ENCODE measurements at places on chromosomes 7 and 10.

DNA sequence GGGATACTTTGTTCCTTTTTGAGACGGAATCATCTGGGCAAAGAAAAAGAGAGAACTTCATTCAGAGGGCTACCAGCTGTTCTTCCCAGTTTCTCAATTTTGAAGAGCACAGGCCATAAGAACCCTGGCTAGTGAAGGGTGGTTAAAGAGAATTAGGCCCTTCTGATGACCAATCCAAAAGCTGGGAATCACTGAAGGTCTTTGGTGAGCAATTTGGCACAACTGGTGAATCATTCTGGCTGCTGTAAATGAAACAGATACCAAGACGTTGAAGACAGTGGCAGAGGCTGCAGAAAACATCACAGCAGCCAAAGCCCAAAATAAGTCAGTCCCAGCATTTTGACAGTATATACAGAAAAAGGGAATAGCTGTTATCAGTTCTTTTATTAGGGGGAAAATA lies 5.1 kb downstream of the RAPGEF5 start:
- DNase-seq: no peak

DNA sequence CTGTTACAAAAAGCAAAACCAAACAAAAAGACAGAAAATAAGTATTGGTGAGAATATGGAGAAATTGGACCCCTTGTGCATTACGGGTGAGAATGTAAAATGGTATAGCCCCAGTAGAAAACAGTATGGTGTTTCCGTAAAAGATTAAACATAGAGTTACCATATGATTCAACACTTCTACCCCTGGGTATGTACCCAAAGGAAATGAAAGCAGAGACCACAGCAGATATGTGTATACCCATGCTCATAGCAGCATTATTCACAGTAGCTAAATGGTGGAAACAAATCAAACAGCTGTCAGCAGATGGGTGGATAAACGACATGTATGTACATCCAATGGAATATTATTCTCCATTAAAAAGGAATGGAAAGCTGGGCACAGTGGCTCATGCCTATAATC lies 42.4 kb downstream of the STARD3NL start:
- DNase-seq: no peak

DNA sequence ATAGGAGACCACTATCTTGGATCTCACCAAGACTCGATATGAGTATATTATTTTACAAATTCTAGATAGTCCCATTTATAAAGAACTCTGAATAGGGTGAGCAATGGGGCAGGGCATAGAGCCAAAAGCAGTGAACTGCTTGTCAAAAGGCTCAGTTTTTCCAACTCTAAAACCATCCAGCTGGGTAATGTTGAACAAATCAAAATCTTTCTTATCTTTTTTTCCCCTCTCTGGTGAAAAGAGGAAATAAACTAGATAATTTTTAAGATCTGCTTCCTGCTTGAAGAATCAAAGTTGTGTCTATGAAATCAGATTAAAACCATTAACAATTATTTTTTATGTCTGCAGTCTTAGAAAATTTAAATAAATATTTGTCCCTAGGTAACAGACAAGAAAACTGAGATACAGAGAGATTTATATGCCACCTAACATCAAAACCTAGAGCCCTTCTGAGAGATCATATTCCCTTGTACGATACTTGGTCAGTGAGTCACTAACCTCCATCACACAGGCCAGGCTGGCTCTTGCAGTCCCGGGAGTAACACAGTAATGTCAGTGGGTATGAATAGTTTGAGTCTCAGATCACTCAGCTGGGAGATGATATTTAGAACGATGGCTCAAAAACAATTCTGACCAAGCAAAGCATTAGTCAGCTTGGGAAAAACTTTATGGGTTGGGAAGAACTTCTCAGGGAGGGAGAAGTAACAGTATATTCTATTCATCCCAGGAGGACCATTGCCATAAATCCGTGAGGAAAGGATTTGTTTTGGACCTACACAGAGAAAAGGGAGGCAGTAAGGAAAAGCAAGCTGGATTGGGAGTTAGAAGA lies 178.8 kb downstream of the REEP3 start:
- DNase-seq: peak; percentile 98

DNA sequence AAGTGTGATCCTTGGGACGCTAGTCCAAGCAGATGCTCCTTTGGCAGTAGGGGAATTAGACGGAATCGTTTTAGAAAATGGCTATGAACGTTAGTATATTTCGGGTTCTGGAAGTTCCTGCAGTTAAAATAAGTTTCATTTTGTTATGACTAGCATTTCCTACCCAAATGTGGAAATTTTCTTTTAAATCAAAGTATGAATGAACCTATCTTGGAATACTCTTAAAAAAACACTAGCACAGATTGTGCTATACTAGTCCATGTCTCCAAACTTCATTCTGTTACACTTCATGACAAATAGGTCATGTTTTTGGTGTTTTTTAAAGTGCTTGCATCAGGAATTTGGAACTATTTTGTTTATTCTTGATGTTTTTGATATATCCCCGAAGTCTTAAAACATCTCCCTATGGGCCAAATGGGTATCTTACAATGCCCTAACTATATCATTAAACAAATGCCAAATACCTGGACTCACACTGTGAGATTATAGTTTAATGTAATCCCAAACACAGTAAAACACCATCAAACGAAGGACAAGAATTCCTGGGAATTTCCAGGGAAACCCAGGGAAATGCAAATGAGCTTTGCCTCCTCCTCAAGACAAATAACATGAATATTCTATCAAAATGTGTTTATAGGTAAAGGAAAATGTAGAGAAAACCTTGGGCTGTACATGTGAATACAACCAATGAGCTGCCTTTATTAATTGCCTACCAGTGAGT lies 75.9 kb upstream of the PTPRZ1 start:
- DNase-seq: no peak

DNA sequence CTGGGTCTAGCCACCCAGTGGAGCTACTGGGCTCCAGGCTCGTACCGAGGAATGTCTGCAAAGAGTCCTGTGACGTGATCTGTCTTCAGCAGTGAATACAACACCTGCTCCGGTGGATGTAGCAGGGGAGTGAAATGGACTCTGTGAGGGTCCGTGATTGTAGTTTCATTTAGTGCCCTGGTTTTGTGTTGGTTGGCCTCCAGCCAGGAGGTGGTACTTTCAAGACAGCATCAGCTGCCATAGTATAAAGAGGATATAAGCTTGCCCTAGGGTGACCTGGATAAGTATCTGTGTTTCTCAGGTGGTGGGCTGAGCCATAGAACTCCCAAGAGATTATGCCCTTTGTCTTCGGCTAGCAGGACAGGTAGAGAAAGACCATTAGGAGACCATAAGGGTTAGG lies 24.6 kb upstream of the WNT2 start:
- no peak for DNase-seq

DNA sequence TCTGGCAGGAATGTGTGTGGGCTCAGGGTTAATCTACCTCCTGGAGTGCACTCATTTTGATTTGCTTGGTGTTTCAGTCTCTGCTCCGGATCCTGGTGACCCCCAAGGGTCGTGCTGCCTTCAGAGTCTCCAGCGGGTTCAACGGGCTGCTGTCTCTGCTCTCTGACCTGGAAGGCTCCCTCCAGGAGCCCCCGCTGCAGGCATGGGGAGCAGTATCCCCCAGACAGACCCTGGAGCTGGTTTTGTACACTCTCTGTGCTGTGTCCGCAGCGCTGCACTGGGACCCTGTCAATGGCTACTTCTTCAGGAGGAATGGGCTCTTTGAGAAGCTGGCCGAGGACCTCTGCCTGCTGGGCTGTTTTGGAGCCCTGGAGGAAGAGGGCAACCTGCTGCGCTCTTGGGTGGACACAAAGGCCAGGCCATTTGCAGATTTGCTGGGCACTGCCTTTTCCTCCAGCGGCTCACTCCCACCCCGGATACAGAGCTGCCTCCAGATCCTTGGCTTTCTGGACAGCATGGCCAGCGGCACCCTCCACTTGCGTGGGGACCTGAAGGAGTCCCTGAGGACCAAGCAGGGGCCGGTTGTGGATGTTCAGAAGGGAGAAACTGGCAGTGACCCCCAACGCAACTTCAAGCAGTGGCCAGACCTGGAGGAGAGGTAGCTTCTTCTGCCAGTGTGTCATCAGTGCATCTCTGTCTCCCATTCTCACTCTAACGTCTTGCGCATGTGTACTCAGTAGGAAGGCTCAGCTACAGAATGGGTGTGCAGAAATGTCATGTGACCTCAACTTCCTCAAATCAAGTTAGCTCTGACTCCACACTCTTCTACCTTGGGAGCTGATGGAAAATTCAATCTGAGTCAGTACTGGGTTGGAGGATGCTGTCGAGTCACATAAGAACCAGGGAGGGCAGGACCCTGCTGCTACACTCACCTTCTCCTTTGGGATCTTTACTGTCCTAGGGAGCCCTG lies 58.5 kb downstream of the WDFY4 start:
- no peak for DNase-seq

GRCh38 chr10:72417971-72418370 lies 63.3 kb upstream of the DNAJB12 start:
- DNase-seq: no peak

GRCh38 chr7:88226886-88227516 lies 7.2 kb upstream of the SRI start:
- peak; percentile 54 for DNase-seq

DNA sequence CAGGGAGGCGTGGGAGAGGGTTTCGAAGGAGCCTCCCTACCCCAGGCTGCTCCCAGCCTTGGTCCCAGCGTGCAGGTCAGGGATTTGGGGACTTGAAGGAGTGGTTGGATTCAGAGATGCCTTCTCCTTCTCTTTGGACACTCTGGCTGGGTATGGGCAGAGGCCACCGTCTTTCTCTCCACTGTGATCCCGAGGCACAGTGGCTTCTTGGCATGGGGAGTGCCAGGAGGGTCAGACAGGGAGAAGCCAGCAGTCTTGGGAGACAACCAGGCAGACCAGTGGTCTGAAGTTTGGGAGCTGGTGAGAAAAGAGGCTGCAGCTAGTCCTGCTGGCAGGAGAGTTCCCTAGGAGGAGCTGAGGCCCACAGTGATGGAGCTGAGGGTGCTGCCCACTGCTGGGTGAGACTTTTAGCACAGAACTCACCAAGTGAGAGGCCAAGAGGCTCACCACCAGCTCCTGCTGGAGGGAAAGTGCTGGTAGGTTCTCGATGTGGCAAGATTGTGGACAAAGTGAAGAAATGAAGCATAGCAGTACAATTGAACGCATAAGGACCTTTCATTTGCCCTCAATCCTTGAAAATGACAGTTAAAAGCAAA lies 35.2 kb upstream of the WDFY4 start:
- DNase-seq: no peak

DNA sequence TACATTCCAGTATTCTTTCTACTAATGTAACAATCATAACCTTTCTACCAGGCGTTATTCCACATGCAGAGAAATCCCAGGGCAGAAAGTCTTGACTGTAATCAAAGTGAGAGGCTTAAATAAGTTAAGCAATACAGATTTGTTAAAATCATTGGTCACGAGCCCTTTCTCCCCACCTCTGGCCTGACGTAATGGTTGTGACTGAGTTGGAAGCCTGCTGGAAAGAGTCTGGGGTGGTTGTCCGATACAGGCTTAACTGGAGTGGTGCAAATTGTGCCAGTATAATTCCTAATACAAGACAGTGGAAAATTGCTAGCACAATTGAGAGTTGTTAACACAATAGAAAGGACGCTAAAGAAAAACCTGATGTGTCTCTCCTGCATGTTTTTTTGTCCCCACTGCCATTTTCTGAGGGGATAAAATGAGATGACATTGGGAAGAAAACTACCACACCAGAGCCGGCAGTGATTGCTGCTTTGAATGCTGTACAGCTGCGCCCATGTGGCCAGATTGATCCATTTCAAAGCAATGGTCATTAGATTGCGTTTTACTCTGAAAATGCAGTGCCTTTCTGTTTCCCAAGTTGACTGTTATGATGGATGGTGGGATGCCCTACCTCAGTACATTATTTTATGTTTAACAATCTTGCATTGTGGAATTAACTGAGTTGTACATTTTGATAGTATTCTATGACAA lies 190.8 kb downstream of the POU6F2 start:
- DNase-seq: no peak

DNA sequence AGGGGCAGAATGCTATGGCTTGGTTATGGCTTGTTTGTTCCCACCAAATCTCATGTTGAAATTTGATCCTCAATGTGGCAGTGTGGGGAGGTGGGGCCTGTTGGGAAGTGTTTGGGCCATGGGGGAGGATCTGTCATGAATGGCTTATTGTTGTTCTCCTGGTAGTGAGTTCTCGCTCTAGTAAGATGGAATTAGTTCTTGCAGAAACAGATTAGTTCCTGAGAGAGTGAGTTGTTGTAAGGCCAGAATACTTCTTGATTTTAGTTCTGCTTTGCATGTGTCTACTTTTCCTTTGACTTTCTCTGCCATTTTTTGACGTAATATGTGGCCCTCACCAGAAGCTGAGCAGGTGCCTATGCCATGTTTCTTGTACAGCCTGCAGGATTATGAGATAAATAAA lies 188.2 kb downstream of the KIF20B start:
- no peak for DNase-seq

GRCh38 chr10:132117146-132117545 lies 51.4 kb downstream of the JAKMIP3 start:
- DNase-seq: no peak

DNA sequence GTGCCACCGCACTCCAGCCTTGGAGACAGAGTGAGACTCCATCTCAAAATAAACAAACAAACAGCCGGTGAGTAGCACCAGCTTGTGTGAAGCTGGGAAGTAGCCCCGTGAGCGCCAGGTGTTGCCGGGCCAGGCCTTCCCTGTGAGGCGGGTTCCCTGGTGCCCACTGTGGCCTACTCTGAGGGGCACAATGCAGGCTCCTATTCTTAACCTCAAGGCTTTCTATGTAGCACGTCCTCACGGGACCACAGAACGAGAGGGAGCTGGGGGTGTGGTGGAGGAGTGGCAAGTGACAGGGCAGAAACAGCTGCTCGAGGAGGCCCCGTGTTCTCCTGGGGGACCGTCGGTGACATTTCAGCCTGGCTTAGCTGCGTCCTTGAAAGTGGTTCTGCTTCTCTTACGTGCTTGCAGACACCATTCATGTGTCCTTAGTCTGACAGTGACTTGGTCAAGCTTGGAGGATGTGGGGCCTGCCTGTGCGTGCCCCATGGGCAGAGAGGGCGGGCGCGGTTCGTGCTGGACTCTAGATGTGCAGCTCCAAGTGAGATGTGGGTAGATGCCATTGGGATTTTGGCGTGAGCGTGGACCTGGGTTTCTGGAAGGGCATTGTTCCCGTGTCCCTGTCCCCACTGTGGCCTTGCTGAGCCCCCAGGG lies 116.6 kb downstream of the NKX6-2 start:
- no peak for DNase-seq

- DNase-seq: no peak
These were observed 217.1 kb downstream of the TMEM178B start for GRCh38 chr7:141290973-141291372.

DNA sequence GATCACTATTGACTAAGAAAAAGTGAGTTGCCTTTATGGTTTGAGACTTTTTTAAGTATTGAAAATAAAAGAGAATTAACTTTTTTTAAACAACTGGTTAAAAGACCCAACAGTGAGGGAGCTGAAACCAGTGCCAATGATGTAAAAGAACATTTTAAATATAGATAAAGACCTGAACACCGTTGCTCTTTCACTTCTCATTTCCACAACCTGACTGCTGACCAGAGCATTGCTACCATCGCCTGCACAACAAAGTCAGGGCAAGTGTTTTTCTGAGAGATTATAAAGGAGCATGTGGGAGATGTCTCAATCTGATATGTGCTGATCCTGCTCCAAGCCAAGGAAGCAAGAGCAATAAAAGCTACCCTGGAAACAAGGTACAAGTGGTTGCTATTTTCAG lies 34.7 kb downstream of the IMMP2L start:
- DNase-seq: no peak

GRCh38 chr7:17031906-17032551 lies 150.2 kb upstream of the AGR3 start:
- DNase-seq: no peak

Measured in fibroblast of skin of abdomen (primary cell).